ENCODE measurements at places on chromosomes 2 and 18.
A peak's percentile ranks its signal among the peaks of the same experiment; 100 is the strongest.

DNA sequence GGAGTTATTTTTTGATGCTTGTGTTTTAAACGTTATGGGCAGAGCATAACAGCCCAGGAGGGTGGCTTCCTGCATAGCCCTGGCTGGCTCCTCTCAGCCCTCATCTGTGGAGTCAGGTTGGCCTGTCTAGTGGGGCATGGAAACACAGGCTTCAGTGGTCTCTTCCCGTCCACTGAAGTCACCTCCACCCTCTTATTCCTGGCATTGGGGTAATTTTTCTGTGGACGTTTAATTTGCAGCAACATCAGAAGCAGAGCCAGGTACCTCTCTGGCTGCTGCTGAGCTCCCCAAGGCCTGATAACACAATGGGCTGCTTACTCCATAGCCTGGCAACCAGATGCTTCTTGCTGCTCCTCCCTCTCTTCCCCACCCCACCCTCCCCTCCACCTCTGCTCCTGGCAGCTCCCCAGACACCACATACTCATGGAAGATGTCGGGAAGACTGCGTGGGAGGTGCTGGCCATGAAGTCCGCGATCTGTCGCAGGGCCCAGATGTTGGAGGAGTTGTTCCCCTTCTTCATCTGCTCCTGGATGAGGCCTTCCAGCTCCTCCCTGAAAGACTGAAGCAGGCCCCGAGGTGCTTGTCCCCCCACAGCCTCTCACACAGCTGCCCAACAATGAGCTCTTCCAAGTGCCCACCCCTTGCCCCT, 64.0 kb downstream of the ADD2 start:
- peak; percentile 29 for DNase-seq

- DNase-seq: no peak
Observed at GRCh38 chr18:24460388-24460787, at the start of gene HRH4. HRH4 (plus strand) TSS chr18:24460637; CDS start chr18:24460729, 92 bp downstream.

- DNase-seq: no peak
Observed at GRCh38 chr2:213416832-213417231, 132.6 kb downstream of the SPAG16 start.

DNA sequence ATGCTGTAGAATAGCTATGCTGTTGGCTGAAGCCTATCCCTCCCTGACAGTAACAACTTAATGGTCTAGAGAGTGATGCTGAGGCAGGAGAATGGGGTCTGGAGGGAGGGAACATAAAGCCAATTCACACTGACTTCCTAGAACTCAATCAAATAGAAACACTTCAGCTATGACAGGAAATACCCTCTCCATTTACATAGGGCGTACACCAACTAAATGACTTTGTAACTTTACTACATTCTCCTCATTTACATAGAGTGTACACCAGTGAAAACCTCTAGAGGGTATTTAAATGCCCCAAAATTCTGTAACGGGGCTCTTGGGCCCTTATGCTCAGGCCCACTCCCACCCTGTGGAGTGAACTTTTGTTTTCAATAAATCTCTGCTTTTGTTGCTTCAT, 41.5 kb downstream of the YPEL5 start:
- no peak for DNase-seq

DNA sequence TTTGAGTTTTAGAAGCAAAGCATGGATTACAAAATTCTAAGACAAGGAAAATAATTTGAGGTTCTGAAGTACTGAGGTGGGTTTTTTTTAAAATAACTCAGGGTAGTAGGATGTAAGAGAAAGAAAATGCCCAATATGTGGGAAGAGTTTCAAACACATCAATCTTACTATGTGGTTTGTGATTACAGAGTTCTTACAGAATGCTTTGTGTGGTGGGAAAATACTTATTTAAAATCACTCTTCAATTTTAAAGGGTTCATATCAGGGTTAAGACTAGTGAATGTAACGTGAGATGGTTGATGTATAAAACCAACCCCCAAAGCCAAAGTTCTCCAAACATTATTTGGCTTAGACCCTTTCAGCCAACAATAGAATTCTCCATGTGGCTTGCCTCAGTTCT, 173.5 kb downstream of the UBE2E3 start:
- DNase-seq: no peak

DNA sequence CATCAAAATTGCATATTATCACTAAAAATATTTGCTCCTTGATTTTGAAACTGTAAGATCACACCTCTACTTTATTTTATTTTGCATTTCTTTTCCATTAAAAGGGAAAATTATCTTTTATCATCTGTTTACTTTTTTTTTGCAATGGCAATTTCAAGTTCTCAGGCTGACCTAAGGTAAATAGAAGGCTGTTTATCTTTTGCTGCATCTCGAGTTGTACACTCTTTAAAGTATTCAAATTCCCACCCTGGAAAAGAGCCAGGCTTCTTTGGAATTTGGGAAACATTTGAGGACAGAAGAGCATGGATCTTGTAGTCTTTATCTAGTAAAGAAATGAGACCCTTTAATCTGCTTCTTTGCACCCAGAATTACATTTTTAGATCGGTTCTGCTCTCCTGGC, 645.7 kb downstream of the SLC4A3 start:
- no peak for DNase-seq

DNA sequence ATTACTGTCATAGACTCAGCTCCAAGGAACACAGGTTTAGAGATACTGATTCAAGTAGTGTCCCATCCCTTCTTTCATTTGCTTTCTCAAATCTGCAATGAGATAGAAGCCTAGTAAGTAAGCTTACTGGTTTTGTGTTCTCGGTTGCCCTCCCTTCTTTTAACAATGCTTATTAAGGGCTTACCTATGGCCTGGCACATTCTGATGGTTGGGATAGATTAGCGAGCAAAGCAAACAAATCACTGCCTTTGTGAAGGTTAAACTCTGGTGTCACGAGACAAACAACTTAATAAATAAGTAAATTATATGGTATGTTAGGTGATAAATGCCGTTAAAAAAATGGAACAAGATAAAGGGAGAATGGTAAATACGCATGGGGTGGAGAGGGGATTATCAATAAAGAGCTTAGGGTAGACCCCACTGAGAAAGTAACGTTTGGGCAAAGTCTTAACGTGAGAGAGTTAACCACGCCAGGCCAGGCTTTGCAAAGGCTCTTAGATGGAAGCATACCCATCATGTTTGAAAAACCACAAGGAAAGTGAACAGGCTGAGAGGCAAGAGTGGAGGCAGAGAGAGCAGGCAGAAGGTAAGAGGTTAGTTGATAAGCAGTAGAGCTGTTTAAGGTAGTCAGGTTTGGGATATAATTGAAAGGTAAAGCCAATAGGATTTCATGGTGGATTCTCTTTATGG, 31.0 kb downstream of the EIF2AK3 start:
- no peak for DNase-seq

GRCh38 chr2:23323198-23323916, 61.6 kb upstream of the KLHL29 start:
- no peak for DNase-seq

- DNase-seq: no peak
Observed at GRCh38 chr2:23900541-23901322, 26.2 kb downstream of the ATAD2B start.

DNA sequence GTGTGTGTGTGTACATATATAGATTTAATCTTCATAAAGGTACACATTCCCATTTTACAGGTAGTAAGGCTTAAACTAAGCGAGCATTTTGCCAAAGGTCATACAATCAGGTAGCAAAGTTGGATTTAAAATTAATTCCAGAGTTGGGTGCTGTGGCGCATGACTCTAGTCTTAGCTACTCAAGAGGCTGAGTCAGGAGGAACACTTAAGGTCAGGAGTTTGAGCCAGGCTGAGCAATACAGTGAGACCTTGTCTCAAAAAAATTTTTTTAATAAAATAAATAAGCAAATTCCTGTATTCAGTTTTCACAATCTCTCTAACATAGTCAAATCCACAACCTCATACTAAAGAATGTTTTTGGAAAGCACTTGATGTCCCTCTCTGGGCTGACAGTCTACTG, 111.5 kb upstream of the LDLRAD4 start:
- no peak for DNase-seq

DNA sequence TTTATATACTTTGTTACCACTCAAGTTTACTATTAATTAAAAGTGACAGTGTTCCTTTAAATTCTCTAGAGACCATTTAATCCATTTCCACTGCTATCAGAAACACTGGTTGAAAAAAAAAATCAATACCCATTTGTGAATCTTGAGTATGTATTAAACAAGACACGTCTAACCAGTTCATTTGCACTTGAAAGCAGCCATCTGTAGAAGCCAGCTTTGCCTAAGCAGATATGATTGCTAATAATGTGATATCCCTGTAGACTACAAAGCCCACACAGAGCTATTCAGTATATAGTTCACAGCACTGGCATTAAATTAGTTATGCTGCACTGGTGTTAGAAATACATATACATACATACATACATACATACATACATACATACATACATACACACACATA, 111.8 kb upstream of the SP3 start:
- no peak for DNase-seq

DNA sequence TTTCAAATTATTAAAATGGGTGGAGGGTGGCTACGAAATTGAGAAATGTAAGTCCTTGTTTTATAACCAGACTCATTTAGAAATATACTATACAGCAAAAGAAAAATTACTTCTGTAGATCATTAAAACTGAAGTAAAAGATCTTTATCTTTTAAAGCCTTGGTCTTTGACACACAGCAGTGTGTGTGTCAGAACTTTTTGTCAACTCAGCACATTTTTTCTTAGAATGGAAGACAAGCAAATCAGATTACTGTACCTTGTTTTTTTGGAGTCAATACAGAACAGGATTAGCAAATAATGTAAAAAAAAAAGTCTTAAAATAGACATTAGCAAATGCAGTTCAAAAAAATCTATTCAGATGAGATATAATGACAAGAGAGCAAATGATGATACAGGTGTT, 49.1 kb downstream of the C2orf76 start:
- DNase-seq: no peak

- no peak for DNase-seq
Observed at GRCh38 chr2:26982102-26982742, 11.8 kb downstream of the MAPRE3 start.

GRCh38 chr2:217538719-217539118, 464.1 kb downstream of the TNS1 start:
- DNase-seq: no peak

GRCh38 chr2:95530734-95531133, 46.2 kb upstream of the TRIM43B start:
- DNase-seq: no peak

GRCh38 chr2:241821460-241822263, 12.7 kb downstream of the NEU4 start:
- DNase-seq: peak; percentile 34

Data from mesothelial cell of epicardium (in vitro differentiated cells).